ENCODE measurements at places on chromosomes 16 and 17.

GRCh38 chr16:85086347-85087291, 25.7 kb downstream of the CIBAR2 start:
- no peaks in the 10 kb centered on the region for H3K27me3 ChIP-seq
- H3K4me3 ChIP-seq: no peak overlapping the region
- peak; percentile 87 for DNase-seq
- peaks cover 7% of the 10 kb centered on the region for H3K4me1 ChIP-seq
- peaks cover 23% of the 10 kb centered on the region for H3K36me3 ChIP-seq

- peak overlapping the region; percentile 49 for H3K4me3 ChIP-seq
- H3K36me3 ChIP-seq: peaks cover 3% of the 10 kb centered on the region
- peaks cover 55% of the 10 kb centered on the region for H3K4me1 ChIP-seq
- peak overlapping the region; percentile 84 for H3K27ac ChIP-seq
- no peaks in the 10 kb centered on the region for H3K27me3 ChIP-seq
- DNase-seq: peak; percentile 85
These were observed 2.4 kb downstream of the SERPINF1 start for GRCh38 chr17:1764284-1764683.

DNA sequence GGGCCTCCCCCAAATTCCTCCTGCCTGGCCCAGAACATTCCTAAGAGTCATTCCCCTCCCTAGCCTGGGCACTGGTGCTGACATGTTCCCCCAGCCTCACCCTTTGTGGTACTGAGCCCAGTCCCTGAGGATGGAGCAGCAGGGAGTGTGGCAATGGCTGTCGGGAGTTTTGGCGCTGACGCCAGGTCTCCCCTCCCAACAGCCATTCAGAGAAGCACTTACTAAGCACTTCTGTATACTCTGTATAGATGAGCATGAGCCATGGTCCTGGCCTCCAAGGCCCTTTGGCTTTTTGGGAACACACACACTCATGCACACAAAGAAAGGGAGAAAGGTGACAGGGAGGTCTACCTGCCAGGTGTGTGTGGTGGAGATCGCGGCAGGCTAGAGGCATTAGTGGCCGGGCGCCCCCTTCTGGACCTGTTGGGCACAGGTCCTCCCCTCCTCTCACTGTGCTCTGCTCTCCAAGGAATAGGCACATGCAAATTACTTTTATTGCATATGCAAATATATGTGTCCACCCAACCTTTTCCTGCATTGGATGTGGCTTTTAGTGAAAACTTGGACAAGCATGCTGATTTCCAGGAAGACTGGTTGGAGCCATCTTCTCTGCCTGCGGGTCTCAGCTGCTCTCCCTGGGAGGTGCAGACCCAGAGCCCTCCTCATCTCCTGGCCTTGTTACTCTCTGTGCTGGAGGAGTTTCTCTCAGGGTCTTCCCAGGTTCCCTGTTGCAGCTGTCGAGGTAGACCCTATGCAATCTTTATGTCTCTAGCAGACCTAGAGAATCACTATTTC, 17.4 kb upstream of the C17orf107 start:
- H3K27ac ChIP-seq: no peak overlapping the region
- peaks cover 20% of the 10 kb centered on the region for H3K4me1 ChIP-seq
- no peaks in the 10 kb centered on the region for H3K27me3 ChIP-seq
- no peak overlapping the region for H3K4me3 ChIP-seq

DNA sequence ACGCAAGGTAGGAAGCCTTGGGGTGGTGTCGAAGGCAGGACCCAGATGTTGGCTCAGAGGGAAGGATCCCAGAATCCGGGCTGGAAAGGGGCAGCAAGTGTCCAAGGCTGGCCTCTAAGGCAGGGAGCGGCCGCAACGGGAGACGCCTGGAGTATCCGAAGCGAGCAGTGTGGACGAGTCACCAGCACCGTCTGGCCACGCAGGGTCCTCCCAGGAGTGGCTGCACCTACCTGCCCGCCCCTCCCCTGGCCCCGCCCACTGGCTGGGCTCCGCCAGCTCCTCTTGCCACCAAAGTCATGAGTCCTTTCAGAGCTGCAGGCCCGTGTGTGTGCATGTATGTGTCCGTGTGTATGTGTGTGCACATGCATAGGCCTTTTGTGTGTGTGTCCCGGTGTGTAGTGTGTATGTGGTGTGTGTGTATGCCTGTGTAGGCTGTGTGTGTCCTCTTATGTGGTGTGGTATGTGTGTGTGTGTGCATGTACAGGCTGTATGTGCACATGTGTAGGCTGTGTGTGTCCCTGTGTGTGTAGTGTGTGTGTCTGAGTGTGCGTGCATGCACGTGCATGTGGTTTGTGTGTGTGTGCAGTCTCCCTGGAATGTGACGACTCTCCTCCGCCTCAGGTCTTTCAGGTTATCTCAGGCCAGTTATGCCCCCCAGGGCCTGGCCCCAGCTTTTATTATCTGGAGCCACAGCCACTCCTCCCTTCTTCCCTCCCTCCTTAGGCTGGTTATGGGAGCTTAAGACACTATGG, at the start of gene PRSS8:
PRSS8 (minus strand) TSS at position 193 of the 752 bp plus-strand sequence. CDS start 229 bp downstream, outside the sequence.
- H3K4me3 ChIP-seq: peak within 1 kb of the TSS; percentile 52

DNA sequence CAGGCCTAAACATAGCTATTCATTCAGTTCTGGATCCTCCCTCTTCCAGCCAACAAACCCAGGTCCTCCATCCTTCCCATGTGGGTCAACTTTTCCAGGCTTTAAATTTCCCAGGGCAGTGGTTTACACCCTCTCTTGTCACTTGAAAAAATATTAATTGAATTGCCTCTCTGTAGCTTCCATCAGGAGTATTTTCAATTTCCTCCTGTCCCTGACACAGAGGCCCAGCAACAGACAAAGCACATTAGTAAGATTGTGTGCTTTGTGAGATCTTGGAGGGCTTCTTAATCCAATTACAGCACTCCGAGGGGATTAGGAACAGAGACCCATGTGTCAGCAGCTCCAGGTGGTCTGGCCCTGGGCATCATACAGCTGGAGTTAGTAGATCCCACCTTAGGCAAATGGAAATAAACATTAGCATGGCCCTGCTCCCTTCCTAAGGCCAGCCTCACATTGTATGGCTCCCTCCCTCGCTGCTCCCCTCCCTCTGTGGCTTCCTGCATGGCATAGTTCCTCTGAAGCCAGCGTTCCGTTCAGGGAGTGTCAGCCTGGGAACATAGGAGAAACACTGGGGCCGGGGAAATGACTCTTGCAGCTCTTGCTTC, 132.7 kb upstream of the HSBP1 start:
- no peaks in the 10 kb centered on the region for H3K27me3 ChIP-seq
- H3K36me3 ChIP-seq: peaks cover 8% of the 10 kb centered on the region
- no peaks in the 10 kb centered on the region for H3K4me1 ChIP-seq
- H3K4me3 ChIP-seq: no peak overlapping the region

GRCh38 chr16:24491731-24492130, 47.6 kb upstream of the RBBP6 start:
- H3K4me3 ChIP-seq: no peak overlapping the region
- peaks cover 11% of the 10 kb centered on the region for H3K27me3 ChIP-seq
- no peak for DNase-seq
- no peaks in the 10 kb centered on the region for H3K4me1 ChIP-seq
- H3K27ac ChIP-seq: no peak overlapping the region

GRCh38 chr17:69677130-69677529, 262.6 kb downstream of the MAP2K6 start:
- no peaks in the 10 kb centered on the region for H3K36me3 ChIP-seq
- no peak overlapping the region for H3K27ac ChIP-seq
- DNase-seq: no peak
- H3K27me3 ChIP-seq: no peaks in the 10 kb centered on the region
- H3K4me1 ChIP-seq: no peaks in the 10 kb centered on the region
- H3K4me3 ChIP-seq: no peak overlapping the region

DNA sequence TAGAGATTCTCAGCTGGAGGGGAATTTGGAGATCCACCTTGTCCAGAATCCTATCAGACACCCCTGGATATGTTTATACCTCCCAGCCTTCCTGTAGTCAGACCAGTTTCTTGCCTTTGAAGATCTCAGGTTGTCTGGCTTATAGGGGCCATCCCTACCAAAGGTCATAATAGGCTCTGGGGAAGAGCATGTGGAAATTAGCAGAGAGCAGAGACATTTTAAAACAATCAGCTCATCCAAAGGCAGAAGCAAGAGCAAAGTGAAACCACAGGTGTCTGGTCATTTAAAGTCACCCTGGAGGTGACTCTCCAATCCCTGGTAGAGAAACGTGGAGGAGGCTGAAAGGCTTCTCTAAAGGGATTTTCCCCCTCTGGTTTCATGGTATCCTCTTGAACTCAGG, 299.3 kb upstream of the EEF2KMT start:
- H3K4me3 ChIP-seq: no peak overlapping the region
- no peaks in the 10 kb centered on the region for H3K4me1 ChIP-seq
- H3K36me3 ChIP-seq: no peaks in the 10 kb centered on the region
- H3K27ac ChIP-seq: no peak overlapping the region
- H3K27me3 ChIP-seq: no peaks in the 10 kb centered on the region

DNA sequence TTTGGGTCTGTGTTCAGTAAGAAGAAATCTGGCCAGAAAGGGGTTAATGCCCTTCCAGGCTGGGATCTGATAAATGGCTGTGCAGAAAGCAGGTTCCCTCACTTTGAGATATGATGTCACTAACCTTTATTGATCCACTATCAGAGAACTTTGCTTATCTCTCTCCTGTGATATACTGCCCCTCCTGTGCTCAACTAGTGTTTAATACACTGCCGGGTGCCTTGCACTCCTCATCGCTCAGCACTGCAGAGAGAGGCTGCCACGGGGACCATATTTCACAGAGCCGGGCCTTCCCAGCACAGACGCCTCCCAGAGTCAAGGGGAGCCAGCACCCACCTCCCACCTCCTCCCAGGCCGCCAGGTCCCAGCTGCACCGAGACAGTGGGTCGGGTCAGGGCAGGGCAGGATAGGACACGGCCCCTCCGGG, 20.2 kb downstream of the ZFHX3 start:
- no peaks in the 10 kb centered on the region for H3K27me3 ChIP-seq
- H3K36me3 ChIP-seq: no peaks in the 10 kb centered on the region
- H3K27ac ChIP-seq: no peak overlapping the region
- H3K4me3 ChIP-seq: no peak overlapping the region
- peaks cover 30% of the 10 kb centered on the region for H3K4me1 ChIP-seq

DNA sequence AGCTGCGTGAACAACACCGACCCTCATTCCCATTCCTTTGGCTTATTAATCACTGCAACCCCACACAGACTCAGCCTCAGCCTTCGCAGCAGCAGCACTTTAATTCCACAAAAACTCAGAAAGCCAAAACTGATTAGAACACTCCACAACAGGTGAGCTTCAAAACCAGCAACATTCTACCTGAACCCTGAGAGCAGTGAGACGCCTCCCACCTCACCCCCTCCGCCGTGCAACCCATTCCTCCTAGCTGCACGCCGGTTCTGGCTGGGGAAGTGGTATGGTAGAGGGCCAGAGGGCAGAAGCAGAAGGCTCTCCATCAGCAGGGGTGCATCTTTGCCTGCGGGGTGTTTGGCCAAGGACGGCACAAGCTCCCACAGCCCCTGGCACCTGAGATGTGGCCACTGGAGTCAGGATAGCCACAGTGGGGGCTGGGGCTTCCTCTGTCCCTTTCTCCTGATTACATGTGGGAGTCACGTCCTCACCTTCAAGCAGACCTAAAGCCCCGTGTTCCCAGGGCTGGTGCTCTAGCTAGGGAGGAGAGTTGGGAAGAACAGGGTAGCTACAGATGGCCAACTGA, 1.6 kb downstream of the BORCS6 start:
- H3K36me3 ChIP-seq: no peaks in the 10 kb centered on the region
- H3K27ac ChIP-seq: peak overlapping the region; percentile 95
- H3K27me3 ChIP-seq: no peaks in the 10 kb centered on the region

- DNase-seq: no peak
- no peaks in the 10 kb centered on the region for H3K27me3 ChIP-seq
- H3K4me1 ChIP-seq: no peaks in the 10 kb centered on the region
These were observed 148.7 kb downstream of the FTO start for GRCh38 chr16:53852678-53853077.

DNA sequence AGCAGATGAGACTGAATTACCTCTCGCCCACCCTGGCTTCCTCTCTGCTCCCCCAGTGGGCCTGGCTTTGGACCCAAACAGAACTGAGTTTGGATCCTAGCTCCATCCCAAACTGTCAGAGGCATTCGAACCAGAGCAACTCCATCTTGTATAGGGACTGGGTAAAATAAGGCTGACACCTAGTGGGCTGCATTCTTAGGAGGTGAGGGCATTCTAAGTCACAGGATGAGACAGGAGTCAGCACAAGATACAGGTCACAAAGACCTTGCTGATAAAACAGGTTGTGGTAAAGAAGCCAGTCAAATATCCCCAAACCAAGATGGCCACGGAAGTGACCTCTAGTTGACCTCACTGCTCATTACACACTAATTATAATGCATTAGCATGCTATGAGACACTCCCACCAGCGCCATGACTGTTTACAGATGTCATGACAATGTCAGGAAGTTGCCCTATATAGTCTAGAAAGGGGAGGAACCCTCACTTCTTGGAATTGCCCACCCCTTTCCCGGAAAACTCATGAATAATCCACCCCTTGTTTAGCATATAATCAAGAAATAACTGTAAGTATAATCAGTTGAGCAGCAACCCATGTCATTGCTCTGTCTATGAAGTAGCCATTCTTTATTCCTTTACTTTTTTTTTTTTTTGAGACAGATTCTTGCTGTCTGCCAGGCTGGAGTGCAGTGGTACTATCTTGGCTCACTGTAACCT, 44.4 kb downstream of the LYRM1 start:
- H3K27ac ChIP-seq: no peak overlapping the region
- H3K4me3 ChIP-seq: no peak overlapping the region
- DNase-seq: no peak
- no peaks in the 10 kb centered on the region for H3K36me3 ChIP-seq

GRCh38 chr16:48164907-48165715, 9.3 kb upstream of the ABCC12 start:
- no peaks in the 10 kb centered on the region for H3K36me3 ChIP-seq
- H3K27me3 ChIP-seq: no peaks in the 10 kb centered on the region
- peaks cover 6% of the 10 kb centered on the region for H3K4me1 ChIP-seq
- no peak overlapping the region for H3K4me3 ChIP-seq
- no peak overlapping the region for H3K27ac ChIP-seq
- peak; percentile 86 for DNase-seq

DNA sequence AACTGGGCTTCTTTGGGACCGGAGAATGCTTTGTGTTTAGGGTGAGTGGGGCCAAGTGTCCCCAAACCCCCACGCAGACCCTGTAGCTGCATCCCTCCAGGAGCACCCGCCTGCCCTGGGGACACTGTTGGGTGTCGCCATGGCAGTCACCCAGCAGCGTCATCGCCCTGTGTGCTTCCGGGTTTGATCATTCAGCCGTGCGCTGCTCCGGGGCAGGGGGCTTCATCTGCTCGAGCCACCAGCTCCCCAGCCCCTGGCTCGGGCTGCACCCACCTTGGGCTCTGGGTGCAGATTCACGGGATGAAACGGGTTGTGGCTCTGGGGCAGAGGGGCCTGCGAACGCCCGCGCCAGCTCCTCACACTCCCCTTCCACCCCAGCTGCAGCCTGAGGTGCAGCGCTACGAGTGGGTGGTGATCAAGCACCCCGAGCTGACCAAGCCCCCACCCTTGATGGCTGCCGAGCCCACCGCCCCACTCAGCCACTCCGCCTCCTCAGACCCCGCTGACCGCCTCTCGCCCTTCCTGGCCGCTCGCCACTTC, 13.8 kb upstream of the ATP6V0C start:
- H3K4me1 ChIP-seq: peaks cover 75% of the 10 kb centered on the region
- no peaks in the 10 kb centered on the region for H3K27me3 ChIP-seq
- no peak for DNase-seq
- peaks cover 7% of the 10 kb centered on the region for H3K36me3 ChIP-seq

GRCh38 chr17:27544350-27545131, 86.4 kb upstream of the LGALS9 start:
- H3K4me3 ChIP-seq: no peak overlapping the region
- no peaks in the 10 kb centered on the region for H3K36me3 ChIP-seq
- no peak overlapping the region for H3K27ac ChIP-seq
- DNase-seq: no peak
